K562 (cell line): ENCODE measurements at places on chromosomes 11 and 22.
A peak's percentile ranks its signal among the peaks of the same experiment; 100 is the strongest.

- no peak for DNase-seq
Measured at GRCh38 chr11:15897211-15897960, 459.0 kb downstream of the SOX6 start.

- no peak for DNase-seq
Measured at GRCh38 chr11:78768971-78769370, 194.3 kb upstream of the NARS2 start.

DNA sequence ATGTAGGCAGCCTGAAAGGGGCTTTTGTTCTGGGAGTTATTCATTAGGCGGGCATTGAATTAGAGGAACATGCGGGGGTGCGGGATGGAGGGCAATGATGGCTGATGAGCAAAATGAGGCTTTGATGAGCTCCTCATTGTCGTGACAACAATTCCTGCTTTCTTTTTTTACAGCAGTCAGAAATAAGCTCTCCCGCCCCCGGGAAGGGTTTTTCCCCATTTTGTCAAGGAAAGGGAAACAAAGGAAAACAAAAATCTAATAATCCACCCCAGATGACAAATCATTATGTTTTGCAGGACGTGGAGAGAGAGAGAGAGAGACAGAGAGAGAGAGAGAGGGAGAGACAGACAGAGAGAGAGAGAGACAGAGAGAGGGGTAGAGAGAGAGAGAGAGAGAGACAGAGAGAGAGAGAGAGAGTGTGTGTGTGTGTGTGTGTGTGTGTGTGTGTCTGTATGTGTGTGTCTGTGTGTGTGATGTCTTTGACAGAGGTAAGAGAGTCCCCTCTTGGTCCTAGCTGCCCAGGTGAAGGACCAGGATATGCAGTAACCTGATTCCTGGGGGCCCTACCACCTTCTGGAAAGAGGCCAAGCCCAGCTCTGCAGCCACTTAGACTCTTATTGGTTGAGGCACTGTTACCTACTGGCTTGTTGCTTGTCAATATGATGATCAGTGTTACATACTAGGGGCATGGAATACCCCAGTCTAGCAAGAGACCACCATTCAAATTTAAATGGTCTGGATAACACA lies 46.7 kb upstream of the PARVA start:
- DNase-seq: no peak

DNA sequence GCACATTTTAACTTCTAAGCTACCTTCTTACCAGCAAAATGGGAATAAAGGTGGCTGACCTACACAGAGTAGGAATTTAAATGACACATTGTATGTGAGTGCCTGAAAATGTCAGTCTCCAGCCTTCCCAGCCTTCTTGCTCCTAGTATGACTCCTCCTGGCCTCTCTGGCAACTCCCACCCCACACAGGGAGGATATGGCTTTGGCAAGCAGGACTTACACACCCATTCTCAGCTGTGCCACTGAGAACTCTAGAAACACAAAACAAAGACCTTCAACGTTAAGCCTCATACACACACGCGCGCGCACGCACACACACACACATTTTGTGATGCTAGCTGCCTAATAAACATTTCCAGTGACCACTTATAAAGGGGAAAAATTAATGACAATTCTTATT lies 65.8 kb downstream of the PACSIN2 start:
- DNase-seq: no peak

GRCh38 chr11:7573558-7574296 lies 59.9 kb downstream of the PPFIBP2 start:
- DNase-seq: peak; percentile 11
